ENCODE measurements at places on chromosomes 1 and 21. TPM values are rescaled to one million over a fixed set of nuclear protein-coding genes. Genes with fewer than 3 reads are reported as not detected.
A peak's percentile ranks its signal among the peaks of the same experiment; 100 is the strongest.

DNA sequence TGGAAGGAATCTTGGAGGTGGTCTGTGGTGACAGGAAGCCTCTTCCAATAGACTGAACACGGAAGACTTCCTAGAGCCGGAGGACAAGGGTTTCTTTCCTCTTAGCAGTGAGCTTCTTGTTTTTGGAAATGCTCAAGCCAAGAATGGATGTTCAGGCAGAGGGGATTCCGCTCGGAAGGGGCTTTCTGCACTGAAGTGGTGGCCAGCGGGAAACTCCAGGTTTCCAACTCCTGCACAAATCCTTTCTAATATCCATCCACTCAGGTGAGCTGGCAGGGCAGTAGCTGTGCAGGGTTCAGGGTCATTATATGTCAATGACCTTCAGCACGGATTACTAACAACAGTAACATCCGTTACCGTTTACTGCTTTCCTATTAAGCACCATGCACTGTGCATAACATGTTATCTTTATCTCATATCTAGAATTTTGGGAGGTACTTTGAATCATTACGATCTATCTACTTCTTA, 573 bp upstream of the CPT2 start:
- DNase-seq: no peak
- H3K36me3 ChIP-seq: no peaks in the 10 kb centered on the region
- H3K4me1 ChIP-seq: peaks cover 11% of the 10 kb centered on the region
- H3K4me3 ChIP-seq: peak overlapping the region; percentile 94
- H3K27me3 ChIP-seq: peaks cover 4% of the 10 kb centered on the region

- DNase-seq: no peak
- H3K4me1 ChIP-seq: peaks cover 22% of the 10 kb centered on the region
- H3K4me3 ChIP-seq: no peak overlapping the region
- no peaks in the 10 kb centered on the region for H3K27me3 ChIP-seq
Measured at GRCh38 chr1:51242546-51242945, 6.5 kb downstream of the RNF11 start.

- no peak overlapping the region for H3K4me3 ChIP-seq
- peaks cover 23% of the 10 kb centered on the region for H3K4me1 ChIP-seq
- no peaks in the 10 kb centered on the region for H3K27me3 ChIP-seq
- H3K36me3 ChIP-seq: no peaks in the 10 kb centered on the region
- H3K27ac ChIP-seq: no peak overlapping the region
- DNase-seq: peak; percentile 86
Measured at GRCh38 chr1:207997486-207998268, 86.8 kb upstream of the CD34 start.

- DNase-seq: no peak
- peaks cover 10% of the 10 kb centered on the region for H3K36me3 ChIP-seq
- no peak overlapping the region for H3K27ac ChIP-seq
- H3K4me1 ChIP-seq: no peaks in the 10 kb centered on the region
- no peak overlapping the region for H3K4me3 ChIP-seq
Measured at GRCh38 chr1:54241364-54241763, 41.4 kb downstream of the MRPL37 start.

The OR2T35 gene
- total RNA-seq: not detected

All from GM23338 (cell line).